ENCODE measurements at places on chromosomes 5 and 9. TPM values are rescaled to one million over a fixed set of nuclear protein-coding genes. Genes with fewer than 3 reads are reported as not detected.

Gene PLAC8L1
- total RNA-seq, result not detected

Gene ADAMTS13
- total RNA-seq, result 0.34 TPM

DNA sequence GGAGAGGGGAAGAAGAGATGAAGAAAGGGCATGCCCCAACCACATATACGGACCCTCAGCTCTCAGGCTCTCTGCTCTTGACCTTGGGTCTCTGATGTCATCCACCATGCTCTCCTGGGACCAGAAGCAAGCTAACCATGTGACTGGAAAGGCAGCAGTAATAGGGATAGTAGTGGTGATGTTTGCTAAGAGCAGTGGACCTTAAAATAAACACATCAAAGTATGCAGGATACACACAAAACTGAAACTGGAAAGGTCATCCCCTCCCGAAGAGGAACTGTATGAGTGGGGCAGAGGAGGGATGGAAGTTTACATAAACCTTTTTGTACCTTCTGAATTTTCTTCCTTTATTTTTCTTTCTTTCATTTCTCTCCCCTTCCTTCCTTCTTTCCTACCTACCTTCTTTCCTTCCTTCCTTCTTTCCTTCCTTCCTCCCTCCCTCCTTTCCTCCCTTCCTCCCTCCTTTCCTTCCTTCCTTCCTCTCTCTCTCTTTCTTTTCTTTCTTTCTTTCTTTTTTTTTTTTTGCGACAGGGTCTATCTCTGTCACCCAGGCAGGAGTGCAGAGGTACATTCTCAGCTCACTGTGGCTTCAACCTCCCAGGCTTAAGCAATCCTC, 8.1 kb upstream of the PTPN3 start:
- no peak for DNase-seq

GRCh38 chr5:491119-491855, 33.0 kb downstream of the SLC9A3 start:
- no peak for DNase-seq

- DNase-seq, result peak; percentile 54
Observed at GRCh38 chr5:76363352-76364225, 39.5 kb upstream of the IQGAP2 start.

- DNase-seq, result no peak
Observed at GRCh38 chr9:107707428-107707837, 217.9 kb upstream of the KLF4 start.

DNA sequence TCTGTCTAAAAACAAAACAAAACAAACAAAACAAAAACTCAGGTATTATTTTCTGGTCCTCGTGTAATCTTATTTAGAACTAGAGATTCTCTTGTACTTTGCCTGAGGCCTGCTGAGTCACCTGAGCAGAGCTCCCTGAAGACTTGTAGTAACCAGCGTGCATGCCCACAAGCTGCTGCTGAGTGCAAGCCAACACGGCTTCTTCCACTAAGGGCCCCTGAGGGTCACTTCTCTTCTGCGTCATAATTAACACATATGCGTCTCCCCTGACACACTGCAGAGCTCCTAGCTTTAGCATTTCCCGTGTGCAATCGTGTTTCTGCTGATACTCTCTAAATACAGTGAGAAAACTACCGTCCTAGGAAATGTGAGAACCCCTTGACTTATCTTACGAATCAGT, 10.9 kb upstream of the NDFIP1 start:
- no peak for DNase-seq

- no peak for DNase-seq
Observed at GRCh38 chr9:85742597-85742936, 813 bp upstream of the AGTPBP1 start.

- no peak for DNase-seq
Observed at GRCh38 chr5:134028496-134028895, 23.7 kb upstream of the VDAC1 start.

DNA sequence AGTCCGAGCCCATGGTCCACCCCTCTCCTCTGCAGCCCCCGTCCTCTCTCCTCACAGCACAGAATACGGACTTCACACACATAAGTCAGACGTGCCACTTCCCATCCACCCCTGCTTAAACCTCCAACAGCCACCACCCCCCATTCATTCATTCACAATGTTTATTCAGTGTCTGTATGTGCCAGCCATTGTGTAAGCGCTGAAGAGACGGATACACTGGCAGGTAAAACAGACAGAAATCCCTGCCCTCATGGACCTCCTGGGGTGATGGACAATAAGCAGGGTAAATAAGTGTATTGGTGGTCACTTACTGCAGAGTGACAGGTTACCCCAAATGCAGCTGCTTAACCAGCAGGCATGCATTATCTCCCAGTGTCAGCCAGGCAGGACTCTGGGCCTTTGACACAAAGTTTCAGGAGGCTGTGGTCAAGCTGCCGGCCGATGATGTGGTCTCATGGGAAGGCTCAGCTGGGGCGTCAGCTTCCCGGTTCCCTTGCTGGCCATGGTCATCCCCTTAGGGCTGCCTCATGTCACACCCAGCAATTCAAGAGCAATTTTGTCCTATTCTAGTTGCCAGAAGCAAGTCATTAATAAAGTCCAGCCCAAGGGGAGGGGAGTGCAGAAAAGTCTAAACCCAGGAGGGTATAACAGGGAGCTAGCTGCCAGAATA, 1.8 kb upstream of the PAXX start:
- DNase-seq, result no peak

GRCh38 chr9:125974705-125975104, 227.5 kb downstream of the PBX3 start:
- no peak for DNase-seq
